Stomach (tissue), 19 donors: ENCODE measurements at places on chromosomes 1 and 21. TPM values are rescaled to one million over a fixed set of nuclear protein-coding genes. Genes with fewer than 3 reads are reported as not detected.

DNA sequence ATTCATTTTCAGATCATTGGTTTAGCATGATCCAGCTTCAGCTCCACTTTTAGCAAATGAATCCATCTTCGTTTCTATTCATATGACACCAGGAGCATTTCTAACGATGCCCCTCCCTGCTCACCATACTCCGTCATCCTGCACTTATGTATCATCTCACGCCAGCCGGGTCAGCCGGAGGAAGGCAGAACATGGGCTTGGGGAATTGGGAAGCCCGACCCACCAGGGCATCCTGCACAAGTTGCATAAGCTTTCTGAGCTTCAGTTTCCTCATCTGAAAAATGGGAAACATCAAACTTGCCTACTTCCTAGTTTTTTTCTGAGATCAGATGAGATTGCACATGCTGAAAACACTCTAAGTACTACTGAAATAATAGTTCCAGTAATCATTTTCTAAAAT lies 194.7 kb downstream of the AK5 start:
- no peaks in the 10 kb centered on the region for H3K4me1 ChIP-seq
- H3K4me3 ChIP-seq = no peak overlapping the region
- no peak overlapping the region for H3K27ac ChIP-seq

The LRRC71 gene
- not detected for total RNA-seq

DNA sequence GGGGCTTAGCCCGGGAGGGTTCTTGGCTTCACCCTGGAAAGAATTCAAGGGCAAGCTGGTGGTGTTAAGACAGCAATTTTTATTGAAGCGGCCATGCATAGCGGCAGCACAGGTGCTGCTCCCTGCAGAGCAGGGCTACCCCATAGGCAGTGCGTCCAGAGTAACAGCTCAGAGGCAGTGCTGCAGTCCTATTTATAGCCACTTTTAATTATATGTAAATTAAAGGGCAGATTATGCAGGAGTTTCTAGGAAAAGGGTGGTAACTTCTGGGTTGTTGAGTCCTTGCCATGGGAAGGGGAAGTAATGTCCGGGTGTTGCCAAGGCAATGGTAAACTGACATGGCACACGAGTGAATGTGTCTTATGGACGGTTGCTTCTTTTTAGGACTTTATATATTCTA lies 57.0 kb downstream of the VPS26C start:
- no peak overlapping the region for H3K4me3 ChIP-seq
- no peaks in the 10 kb centered on the region for H3K36me3 ChIP-seq
- H3K27ac ChIP-seq = no peak overlapping the region
- DNase-seq = no peak

DNA sequence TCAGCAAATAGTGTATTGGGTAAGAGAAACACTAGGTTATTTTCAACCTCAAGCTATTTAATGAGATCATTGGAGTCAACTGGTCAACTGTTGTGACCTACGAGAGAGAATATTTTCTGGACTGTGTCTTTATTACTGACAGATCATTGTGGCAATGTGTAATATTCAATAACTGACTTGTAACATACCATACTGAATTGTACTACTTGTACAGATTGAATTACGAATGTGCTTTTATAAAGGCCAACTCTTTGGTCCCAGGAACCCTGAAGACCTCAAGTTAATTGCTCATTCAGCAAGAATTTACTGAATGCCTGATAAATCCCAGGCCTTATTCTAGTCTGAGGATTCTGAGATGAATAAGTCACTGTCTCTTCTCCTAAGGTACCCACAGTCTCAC lies 56.1 kb upstream of the CAMK1G start:
- H3K4me1 ChIP-seq = peaks cover 17% of the 10 kb centered on the region
- H3K27me3 ChIP-seq = no peaks in the 10 kb centered on the region
- no peak overlapping the region for H3K4me3 ChIP-seq
- no peak overlapping the region for H3K27ac ChIP-seq

GRCh38 chr1:177925006-177925405 lies 44.9 kb downstream of the SEC16B start:
- DNase-seq = no peak
- no peak overlapping the region for H3K4me3 ChIP-seq
- no peak overlapping the region for H3K27ac ChIP-seq
- peaks cover 21% of the 10 kb centered on the region for H3K36me3 ChIP-seq

- no peaks in the 10 kb centered on the region for H3K36me3 ChIP-seq
- H3K27ac ChIP-seq = no peak overlapping the region
- peak; percentile 14 for DNase-seq
- H3K4me1 ChIP-seq = no peaks in the 10 kb centered on the region
Observed at GRCh38 chr1:36879613-36880012, 154.7 kb downstream of the GRIK3 start.

DNA sequence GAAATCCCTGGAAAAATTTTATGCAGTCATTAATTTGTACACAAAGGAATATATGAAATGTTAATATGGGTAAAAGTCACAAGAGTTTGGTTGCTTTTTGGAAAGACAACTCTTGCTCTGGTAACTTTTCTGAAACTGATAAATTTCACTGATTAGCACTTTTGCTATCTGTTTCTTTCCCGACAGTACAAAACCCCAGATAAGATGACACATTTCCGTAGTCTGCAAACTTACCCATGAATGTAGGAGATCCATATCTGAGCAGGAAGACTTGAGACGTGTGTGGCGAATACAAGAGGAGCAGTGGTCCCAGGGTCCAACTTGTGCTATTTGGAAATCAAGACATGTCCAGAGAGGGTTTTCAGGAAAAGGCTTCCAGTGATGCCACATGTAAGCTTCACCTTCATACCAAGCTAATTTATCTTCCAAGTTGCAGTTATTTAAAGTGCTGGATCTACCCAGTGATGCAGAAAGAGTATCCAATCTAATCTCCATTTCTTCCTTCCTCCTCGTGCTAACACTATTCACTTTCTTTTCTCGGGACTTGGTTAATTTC lies 35.9 kb upstream of the SAMSN1 start:
- H3K27ac ChIP-seq = no peak overlapping the region
- H3K36me3 ChIP-seq = no peaks in the 10 kb centered on the region
- DNase-seq = no peak
- no peak overlapping the region for H3K4me3 ChIP-seq

- H3K4me3 ChIP-seq = no peak overlapping the region
- H3K4me1 ChIP-seq = no peaks in the 10 kb centered on the region
- H3K27me3 ChIP-seq = no peaks in the 10 kb centered on the region
- no peak overlapping the region for H3K27ac ChIP-seq
- DNase-seq = no peak
Observed at GRCh38 chr1:50126927-50127715, 18.4 kb downstream of the ELAVL4 start.

DNA sequence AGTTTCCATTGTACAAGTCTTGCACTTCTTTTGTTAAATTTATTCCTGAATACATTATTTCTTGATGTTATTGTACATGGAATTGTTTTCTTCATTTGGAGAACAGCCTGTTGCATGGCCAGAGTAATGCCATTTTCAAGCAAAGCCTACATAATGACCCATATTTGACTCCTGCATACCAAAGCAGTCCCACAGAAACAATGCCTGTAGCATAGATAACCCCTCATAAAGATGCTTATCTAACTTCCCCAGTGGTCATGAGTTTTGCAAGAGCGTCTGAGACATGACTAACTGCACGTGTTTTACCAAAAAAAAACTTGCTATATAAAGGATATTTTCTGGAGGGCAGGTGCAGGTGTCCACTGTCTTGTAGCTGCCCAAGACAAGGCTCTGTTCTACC lies 30.3 kb upstream of the RLF start:
- no peaks in the 10 kb centered on the region for H3K36me3 ChIP-seq
- H3K27me3 ChIP-seq = no peaks in the 10 kb centered on the region
- peaks cover 7% of the 10 kb centered on the region for H3K4me1 ChIP-seq
- no peak overlapping the region for H3K4me3 ChIP-seq

The NCMAP gene
- total RNA-seq = 7.3 TPM

GRCh38 chr21:45304945-45305344 lies 17.2 kb upstream of the POFUT2 start:
- DNase-seq = peak; percentile 12
- H3K27ac ChIP-seq = no peak overlapping the region
- H3K4me3 ChIP-seq = no peak overlapping the region

GRCh38 chr1:33322870-33323585 lies 2.1 kb upstream of the A3GALT2 start:
- H3K27ac ChIP-seq = peak overlapping the region; percentile 15
- peaks cover 3% of the 10 kb centered on the region for H3K4me1 ChIP-seq
- peaks cover 67% of the 10 kb centered on the region for H3K36me3 ChIP-seq
- H3K4me3 ChIP-seq = no peak overlapping the region

- H3K36me3 ChIP-seq = no peaks in the 10 kb centered on the region
- no peak overlapping the region for H3K27ac ChIP-seq
- no peak overlapping the region for H3K4me3 ChIP-seq
- DNase-seq = no peak
- H3K27me3 ChIP-seq = no peaks in the 10 kb centered on the region
- no peaks in the 10 kb centered on the region for H3K4me1 ChIP-seq
Observed at GRCh38 chr1:226325178-226325577, 16.2 kb upstream of the LIN9 start.

GRCh38 chr1:7379441-7379971 lies 391.6 kb upstream of the VAMP3 start:
- peak; percentile 64 for DNase-seq
- H3K27me3 ChIP-seq = no peaks in the 10 kb centered on the region
- H3K27ac ChIP-seq = no peak overlapping the region
- H3K4me3 ChIP-seq = no peak overlapping the region
- H3K4me1 ChIP-seq = no peaks in the 10 kb centered on the region

DNA sequence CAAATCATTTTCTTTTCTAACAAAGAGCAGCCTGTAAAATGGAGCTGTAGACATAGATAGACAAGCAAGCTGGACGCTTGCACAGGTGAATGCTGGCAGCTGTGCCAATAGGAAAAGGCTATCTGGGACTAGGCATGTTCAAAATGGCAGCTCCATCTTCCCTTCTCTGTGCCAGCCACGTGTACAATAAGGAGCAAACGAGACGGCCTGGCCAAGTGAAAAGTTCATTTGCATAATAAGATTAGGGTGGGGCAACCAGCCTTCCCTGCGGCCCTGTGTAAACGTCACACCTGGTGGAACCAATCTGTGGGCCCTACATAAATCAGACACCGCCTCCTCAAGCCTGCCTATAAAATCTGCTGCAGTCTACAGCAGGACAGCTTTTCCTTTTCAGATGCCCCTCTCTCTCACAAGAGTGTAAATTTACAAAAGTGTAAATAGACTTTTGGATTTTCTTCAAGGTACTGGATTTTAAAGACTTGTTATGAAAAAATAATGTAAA lies 16.6 kb upstream of the EDEM3 start:
- H3K36me3 ChIP-seq = no peaks in the 10 kb centered on the region
- H3K4me1 ChIP-seq = peaks cover 7% of the 10 kb centered on the region
- no peak overlapping the region for H3K27ac ChIP-seq
- no peaks in the 10 kb centered on the region for H3K27me3 ChIP-seq
- H3K4me3 ChIP-seq = no peak overlapping the region

DNA sequence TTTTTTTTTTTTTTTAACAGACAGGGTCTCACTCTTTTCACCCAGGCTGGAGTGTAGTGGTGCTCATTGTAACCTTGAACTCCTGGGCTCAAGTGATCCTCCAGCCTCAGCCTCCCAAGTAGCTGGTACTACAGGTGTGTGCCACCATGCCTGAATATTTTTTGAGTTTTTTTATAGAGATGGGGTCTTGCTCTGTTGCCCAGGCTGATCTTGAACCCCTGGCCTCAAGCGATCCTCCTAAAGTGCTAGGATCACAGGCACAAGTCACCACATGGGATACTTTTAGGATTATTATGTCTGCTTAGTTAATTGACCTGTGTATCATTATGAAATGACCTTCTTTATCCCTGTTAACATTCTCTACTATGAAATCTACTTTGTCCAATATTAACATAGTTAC lies 38.0 kb downstream of the RASSF5 start:
- H3K27ac ChIP-seq = no peak overlapping the region
- no peak overlapping the region for H3K4me3 ChIP-seq
- peaks cover 16% of the 10 kb centered on the region for H3K4me1 ChIP-seq
- DNase-seq = no peak
- H3K36me3 ChIP-seq = no peaks in the 10 kb centered on the region

- no peaks in the 10 kb centered on the region for H3K4me1 ChIP-seq
- no peaks in the 10 kb centered on the region for H3K27me3 ChIP-seq
- no peaks in the 10 kb centered on the region for H3K36me3 ChIP-seq
- no peak for DNase-seq
- H3K27ac ChIP-seq = no peak within 1 kb of the TSS
Observed at GRCh38 chr1:247716546-247716945, at the start of gene OR6F1. TSS of gene OR6F1 (minus strand) at chr1:247716646. CDS start at chr1:247712755, 3,891 bp downstream.

GRCh38 chr1:3056641-3057040 lies 12.4 kb upstream of the PRDM16 start:
- DNase-seq = no peak
- H3K36me3 ChIP-seq = peaks cover 4% of the 10 kb centered on the region
- H3K27ac ChIP-seq = no peak overlapping the region
- no peaks in the 10 kb centered on the region for H3K4me1 ChIP-seq
- no peak overlapping the region for H3K4me3 ChIP-seq

The MTX1 gene
- total RNA-seq = 25.5 TPM

- H3K4me3 ChIP-seq = no peak overlapping the region
- peaks cover 55% of the 10 kb centered on the region for H3K4me1 ChIP-seq
- no peak for DNase-seq
Observed at GRCh38 chr1:206715120-206715519, 30.4 kb downstream of the MAPKAPK2 start.

DNA sequence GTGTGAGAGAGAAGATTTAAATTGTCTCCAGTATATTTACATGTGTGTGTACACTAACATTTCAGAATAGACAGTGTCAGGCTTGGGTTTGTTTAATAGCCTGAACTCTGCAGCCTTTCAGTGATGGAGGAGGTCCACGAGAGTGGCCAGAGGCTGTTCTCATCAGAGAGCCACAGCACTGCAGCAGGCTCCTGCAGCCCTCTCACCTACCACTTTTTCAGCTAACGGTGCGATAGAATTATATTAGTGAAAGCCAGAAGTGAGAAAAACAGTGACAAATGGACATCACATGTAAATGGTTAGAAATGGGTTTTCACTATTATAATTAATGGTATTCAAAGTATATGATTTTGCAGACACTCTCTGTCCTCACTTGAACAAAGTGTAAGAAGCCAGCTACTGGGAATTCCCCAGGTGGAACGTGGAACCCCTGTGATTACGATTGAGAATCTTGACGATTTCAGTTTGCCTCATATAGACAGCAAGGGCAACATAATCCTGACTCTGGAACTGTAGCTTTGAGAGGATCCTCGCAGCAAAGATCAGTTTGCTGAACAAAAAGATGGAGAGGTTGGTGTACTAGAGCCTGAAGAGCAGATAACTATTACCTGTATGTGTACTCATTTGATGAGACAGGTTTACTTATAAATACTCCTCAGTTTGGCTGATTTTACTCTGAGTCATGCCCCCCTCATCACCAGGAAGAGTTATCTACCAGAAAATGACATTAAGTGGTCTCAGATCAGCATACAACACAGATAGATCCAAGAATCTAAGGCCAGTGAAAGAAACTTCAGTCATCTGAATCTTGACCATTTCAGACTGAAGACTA lies 31.4 kb downstream of the IFI16 start:
- H3K4me3 ChIP-seq = no peak overlapping the region
- peaks cover 86% of the 10 kb centered on the region for H3K36me3 ChIP-seq
- H3K4me1 ChIP-seq = no peaks in the 10 kb centered on the region
- no peak for DNase-seq
- no peak overlapping the region for H3K27ac ChIP-seq

The CD1D gene
- total RNA-seq = not detected
